Aorta (tissue), 5 donors: ENCODE measurements at places on chromosomes 12 and 14. TPM values are rescaled to one million over a fixed set of nuclear protein-coding genes. Genes with fewer than 3 reads are reported as not detected.

DNA sequence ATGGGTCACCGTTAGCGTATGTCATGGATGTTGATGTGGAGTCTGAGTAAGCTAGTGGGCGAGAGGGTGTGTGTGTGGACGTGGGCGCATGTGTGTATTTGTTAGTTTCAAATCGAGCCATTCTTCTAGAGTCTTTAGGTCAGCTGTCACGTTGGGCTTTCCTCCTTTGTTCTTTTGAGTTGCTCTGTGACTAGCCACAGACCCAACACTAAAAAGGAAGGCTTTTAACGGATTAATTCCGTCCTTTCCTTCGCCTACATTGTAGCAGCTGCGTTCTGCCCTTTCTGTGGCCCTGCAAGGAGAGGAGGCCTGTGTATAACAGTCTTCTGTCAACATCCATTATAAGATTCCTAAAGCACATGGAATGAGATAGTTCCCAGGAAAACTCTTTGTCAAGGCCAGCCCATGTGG, 117.2 kb upstream of the DNM1L start:
- DNase-seq, result no peak

- no peak for DNase-seq
These were observed 44.0 kb downstream of the ARMH4 start for GRCh38 chr14:58107947-58108552.

GRCh38 chr12:45518291-45519235, 210.9 kb upstream of the ARID2 start:
- DNase-seq, result no peak

The DAO gene
- not detected for total RNA-seq

GRCh38 chr12:89192429-89192828, 159.9 kb downstream of the DUSP6 start:
- DNase-seq, result no peak

The MYF6 gene
- not detected for total RNA-seq

DNA sequence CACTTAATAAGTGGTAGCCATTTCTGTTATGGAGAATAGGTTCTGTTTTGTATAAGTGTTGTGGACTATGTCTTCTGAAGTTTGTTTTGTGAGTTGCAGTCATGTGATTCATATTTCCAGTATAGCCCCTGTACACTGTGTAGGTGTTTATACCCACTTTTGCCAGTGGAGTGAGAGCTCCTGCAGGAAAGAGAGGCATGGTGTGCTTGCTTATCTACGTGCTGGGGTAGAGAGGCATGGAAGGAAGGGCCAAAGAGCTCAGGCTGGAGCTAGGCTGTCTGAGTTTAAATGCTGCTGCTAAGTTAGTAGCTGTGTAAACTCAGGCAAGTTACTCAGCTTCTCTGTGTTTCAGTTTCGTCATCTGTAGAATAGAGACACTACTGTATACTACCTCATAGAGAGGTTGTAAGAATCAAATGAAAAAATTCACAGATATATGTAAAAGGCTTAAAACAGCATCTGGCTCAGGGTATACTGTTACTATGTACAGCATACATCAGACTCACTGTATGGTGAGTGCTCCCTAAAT, 88.2 kb upstream of the SLC38A2 start:
- no peak for DNase-seq

GRCh38 chr12:117875744-117876435, 92.9 kb downstream of the KSR2 start:
- DNase-seq, result no peak

DNA sequence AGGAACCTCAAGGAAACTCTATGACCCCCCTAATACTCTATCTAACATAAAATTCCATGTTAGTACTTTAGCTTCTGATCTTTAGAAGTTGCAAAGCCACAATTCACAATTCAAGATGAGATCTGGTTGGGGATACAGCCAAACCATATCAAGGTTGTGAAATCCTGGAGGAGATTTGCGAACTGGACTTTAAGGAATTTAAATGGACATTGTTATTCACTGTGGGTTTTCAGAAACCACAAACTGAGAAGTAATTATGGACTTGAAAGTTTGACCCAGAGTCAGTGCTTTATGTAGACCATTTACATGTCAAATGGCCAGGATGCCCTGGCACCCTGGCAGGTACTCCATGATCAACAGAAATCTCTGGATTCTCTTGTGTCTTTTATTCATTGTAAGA, 14.2 kb upstream of the CDKL1 start:
- no peak for DNase-seq

GRCh38 chr12:6062757-6063735, 61.4 kb downstream of the VWF start:
- DNase-seq, result peak; percentile 66

DNA sequence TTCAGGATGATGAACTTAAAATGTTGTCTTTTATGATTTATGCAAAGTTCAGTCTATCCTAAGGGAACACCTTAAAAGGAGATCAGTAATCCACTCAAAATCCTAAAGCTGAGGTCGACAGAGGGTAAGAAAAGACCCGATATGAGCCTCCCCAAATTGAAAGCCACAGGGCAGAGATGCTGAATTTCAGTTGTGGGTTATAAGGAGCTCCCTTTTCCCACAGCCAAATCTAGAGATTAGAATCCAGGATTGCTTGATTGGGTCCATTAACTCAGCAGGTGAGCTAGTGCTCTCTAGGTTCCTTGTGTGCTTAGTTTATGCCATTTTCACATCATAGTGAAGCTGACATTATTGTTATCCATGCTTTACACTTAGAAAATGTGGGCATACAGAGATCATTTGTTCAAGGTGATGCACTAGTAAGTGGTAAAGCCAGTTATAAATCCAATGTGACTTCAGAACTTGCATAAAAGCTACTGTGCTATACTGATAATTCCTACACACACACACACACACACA, 417.5 kb downstream of the TMEM117 start:
- no peak for DNase-seq

The CLEC9A gene
- 0.42 TPM for total RNA-seq

- no peak for DNase-seq
These were observed 14.9 kb downstream of the VRK1 start for GRCh38 chr14:96811985-96812667.

DNA sequence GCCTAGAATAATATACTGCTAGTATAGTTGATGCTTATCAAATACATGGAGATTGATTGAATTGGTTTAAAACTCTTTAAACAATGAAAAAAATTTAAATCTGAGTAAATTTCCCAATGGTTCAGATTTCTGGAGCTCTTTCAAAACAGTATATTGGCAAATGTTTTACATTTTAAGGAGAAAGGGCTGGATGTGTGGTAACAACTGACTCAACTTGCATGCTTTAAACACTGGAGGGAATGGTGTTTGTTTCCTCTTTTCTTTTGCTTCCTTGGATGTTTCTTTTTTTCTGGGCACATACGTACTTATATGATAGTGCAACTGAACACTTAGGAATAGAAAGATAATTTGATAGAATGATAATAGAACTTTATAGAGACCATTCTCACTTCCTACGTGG, 73.8 kb upstream of the RFX4 start:
- no peak for DNase-seq

- DNase-seq, result no peak
These were observed 52.0 kb upstream of the CCDC63 start for GRCh38 chr12:110794623-110795280.

- no peak for DNase-seq
These were observed 18.9 kb downstream of the C2CD5 start for GRCh38 chr12:22525426-22525825.

The FANCM gene
- total RNA-seq, result 6.8 TPM

DNA sequence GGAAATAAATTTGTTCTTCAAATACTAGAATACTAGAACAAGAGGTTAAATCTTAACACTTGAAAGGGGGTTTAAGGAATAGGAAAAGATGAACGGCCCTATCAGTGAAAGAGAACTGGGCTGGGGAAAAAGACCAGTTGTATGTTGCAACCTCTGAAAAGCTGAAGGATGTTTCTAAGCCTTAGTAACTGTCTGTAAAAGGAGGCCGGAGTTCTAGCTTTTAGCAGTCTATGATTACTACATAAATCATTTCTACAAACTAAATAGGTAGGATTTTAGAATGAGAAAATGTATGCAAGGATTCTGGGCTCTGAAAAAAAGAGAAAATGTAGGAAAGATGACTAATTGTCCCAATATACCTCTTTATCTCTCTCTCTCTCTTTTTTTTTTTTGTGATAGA, 4.9 kb downstream of the CERS5 start:
- no peak for DNase-seq

- DNase-seq, result no peak
These were observed 68.2 kb upstream of the FOXN3 start for GRCh38 chr14:89485264-89485663.

GRCh38 chr14:55665067-55665675, 85.2 kb downstream of the KTN1 start:
- no peak for DNase-seq

The DEGS2 gene
- 0.99 TPM for total RNA-seq

DNA sequence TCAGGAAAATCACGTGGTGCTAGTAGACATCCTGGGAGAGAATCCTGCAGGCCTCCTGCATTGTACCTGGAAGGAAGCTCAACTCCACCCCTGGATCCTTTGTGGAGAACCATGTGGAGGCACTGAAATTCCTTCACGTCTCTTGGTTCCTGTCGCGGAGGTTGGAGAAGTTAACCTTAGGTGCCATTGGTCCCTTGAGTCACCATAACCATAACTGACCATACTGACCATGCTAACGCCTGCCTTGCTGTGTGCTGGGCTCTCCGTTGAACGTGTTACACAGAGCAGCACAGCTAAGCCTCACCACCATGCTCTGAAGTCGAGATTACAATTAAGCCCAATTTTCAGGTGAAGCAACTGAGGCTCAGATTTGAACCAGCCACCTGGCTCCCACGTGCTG, 18.6 kb downstream of the C14orf132 start:
- no peak for DNase-seq

- no peak for DNase-seq
These were observed 87.1 kb downstream of the ZFP36L1 start for GRCh38 chr14:68705741-68706283.

The DPPA3 gene
- not detected for total RNA-seq

GRCh38 chr14:65964366-65964765, 521.8 kb upstream of the CCDC196 start:
- no peak for DNase-seq

GRCh38 chr12:49644620-49644994, 21.2 kb downstream of the PRPF40B start:
- DNase-seq, result peak; percentile 90

GRCh38 chr14:94173471-94173884, 644 bp upstream of the PPP4R4 start:
- DNase-seq, result no peak

The SLC41A2 gene
- total RNA-seq, result 96.4 TPM

- DNase-seq, result no peak
These were observed 33.8 kb downstream of the VRK1 start for GRCh38 chr14:96830946-96831345.

The BORCS5 gene
- total RNA-seq, result 18.1 TPM

- no peak for DNase-seq
These were observed 31.9 kb upstream of the OSBPL8 start for GRCh38 chr12:76591476-76591875.

DNA sequence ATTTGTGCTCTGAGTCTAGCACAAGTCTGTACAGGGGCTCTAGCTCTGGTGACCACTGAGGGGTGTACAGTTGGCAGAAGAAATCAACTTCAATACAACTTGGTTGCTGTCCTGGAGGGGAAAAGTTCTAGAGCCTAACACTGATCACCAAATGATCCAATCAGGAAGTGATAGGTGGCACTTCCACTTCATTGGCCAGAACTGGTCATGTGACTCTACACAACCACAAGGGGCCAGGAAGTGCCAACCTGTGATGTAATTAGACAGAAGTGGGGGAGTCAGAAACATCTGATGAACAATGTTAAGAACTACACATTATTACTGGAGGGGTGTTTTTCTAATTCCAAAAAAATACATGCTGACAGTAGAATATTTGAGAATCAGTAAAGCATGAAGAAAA, 401.6 kb downstream of the VRK1 start:
- no peak for DNase-seq

- no peak for DNase-seq
These were observed 42.1 kb downstream of the AK7 start for GRCh38 chr14:96434040-96434439.

- DNase-seq, result no peak
These were observed 23.9 kb downstream of the SCAF11 start for GRCh38 chr12:45966486-45966885.
